AML-193 (cell line): ENCODE measurements at places on chromosomes 2 and 18.
A peak's percentile ranks its signal among the peaks of the same experiment; 100 is the strongest.

DNA sequence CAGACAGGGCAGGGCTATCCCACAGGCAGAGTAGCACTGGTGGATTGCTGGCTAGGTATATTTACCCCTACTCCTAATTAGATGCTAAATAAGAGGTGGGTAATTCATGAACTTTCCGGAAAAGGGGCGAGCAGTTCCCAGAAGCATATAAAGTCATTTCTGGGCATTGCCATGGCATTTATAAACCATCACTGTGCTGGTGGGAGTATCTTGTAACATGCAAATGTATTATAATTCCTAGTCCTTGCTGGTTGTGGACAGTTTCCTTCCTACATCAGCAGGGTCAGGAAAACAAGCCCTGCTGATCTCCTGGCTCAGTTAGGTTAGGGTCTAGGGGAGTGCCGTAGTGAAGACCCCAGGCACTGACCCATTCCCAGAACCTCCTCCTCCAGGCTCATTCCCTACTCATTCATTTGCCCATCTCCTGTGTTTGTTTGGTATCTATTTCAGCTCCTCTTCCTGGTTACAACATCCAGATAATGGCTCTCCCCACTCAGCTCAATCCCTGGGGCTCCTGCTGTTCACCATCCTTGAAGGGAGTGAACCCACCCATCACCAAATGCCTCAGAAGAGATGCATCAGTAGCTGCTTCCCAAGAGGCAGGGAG lies 282.7 kb downstream of the SRBD1 start:
- DNase-seq: no peak

DNA sequence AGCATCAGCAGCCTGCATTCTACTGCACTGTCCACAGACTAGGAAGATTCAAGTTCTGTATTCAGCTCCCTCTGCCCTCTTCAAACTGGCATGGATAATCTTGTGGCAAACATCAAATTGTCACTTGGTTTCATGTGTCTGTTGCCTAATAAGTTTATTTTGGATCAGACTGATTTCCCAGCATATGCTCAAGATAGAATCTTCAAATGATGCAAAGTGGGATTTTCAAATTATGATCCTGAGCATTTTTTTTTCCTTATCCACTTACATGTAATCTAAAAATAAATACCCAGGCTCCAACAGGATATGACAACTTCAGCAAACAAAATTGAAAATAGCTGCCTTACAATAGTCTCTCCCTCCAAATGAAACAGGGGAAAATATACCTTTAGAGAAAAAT lies 160.9 kb upstream of the VRK2 start:
- DNase-seq: no peak

GRCh38 chr2:20621366-20622295 lies 29.3 kb downstream of the HS1BP3 start:
- DNase-seq: no peak

DNA sequence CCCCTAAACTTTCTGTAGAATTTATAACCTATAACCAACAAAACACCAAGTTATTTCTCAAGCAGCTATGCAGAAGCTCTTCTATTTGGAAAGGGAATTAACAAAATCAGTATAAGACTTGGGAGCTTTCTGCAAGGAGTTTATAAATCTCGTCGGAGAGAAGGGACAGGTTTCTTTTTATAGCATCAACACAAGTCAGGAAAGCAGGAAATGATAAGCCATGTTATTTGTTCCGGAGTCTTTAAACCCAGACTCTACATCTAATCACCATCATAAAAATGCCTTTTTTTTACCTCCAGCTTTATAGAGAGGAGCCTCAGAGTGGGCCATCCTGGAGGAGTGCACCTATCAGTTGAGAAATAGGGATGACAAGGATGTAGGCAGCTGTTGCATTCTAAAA lies 137.1 kb downstream of the DPP10 start:
- no peak for DNase-seq

GRCh38 chr18:23887493-23887892 lies 127.1 kb upstream of the TTC39C start:
- DNase-seq: no peak

GRCh38 chr2:224780106-224780505 lies 63.9 kb upstream of the CCDC195 start:
- no peak for DNase-seq

GRCh38 chr2:45011121-45011520 lies 1.9 kb upstream of the SIX2 start:
- no peak for DNase-seq

GRCh38 chr18:56702946-56703345 lies 51.8 kb downstream of the WDR7 start:
- peak; percentile 54 for DNase-seq

DNA sequence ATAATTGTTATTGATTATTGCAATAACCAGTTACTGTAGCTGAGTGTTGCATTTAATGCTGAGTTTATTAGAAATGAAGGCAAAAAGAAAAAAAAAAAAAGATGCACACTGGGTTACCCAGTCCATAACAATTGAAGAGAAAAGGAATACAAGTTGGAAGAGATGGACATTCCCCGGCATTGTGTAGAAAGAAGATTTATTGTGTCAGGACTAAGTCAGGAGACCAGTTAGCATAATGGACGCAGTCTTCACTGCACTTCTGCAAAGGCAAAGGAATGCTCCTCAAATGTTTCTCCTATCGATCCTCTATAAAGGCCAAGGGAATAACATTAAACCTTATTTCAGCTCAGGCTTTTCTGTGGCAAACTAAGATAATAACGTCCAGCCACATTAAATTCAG lies 157.8 kb downstream of the INSIG2 start:
- DNase-seq: no peak

DNA sequence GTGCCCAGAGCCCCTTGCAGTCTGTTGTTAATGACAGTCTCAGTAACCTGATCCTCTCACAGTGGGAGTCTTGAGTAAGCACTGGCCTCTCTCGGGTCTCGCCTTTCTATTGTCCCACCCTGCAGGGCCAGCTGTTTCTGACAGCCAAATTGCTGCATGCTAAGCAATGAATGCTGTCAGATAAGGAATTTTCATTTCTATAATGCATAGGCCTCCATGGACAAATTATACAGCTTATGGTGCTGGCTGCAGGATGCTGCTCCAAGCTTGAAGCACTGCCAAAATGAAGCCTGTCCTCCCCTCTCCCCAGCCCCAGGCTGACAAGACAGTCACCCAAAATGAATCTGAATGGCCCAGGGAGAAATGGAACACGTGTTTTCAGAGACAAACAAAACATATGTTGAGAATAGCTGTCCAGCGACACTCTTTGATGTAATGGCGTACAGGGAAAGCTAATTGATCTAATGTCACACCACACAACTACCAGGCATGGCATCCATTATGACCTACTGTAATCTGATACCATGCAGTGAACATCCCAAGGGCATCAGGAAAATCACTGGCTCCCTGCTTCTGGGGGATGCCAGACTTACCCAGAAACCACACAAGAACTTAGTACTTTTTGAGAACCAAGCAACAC lies 36.8 kb downstream of the ACVR1 start:
- DNase-seq: no peak

GRCh38 chr2:7758073-7758759 lies 841.0 kb downstream of the RNF144A start:
- DNase-seq: no peak

- no peak for DNase-seq
These were observed 618 bp upstream of the LYPD1 start for GRCh38 chr2:132670496-132671150.

DNA sequence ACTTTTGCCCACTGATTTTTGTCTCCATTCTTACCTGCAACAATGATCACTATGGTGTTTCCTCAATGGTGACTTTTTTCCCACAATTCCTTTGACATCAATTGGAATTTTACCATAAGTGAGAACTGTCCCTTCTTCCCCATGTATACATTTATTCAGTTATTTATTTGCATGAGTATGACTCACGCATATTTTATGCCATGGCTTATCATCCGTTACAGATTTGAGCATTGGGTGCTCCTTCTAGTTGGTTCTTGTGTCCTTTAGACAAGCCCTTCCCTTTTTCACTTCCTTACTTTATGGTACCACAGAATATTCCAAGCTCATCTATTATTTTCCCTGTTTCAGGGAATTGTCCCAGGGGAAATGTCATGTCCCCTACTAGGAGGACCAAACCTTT lies 7.6 kb downstream of the COX5B start:
- DNase-seq: no peak

GRCh38 chr2:60109744-60110143 lies 443.7 kb downstream of the BCL11A start:
- no peak for DNase-seq

DNA sequence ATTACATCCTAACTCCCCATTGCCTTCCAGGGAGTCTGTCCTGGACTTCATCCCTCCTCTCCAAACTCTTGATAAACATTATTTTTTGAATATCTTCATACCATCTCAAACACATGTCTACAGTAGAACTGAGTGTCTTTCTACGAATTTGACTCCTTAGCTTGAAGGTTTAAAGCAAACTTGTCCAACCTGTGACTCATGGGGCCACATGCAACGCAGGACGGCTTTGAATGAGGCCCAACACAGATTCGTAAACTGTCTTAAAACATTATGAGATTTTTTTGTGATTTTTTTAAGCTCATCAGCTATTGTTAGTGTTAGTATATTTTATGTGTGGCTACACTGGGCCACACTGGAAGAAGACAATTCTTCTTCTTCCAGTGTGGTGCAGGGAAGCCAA lies 98.1 kb downstream of the PARD3B start:
- DNase-seq: no peak

- DNase-seq: no peak
These were observed 332.3 kb downstream of the CLIP4 start for GRCh38 chr2:29447513-29447912.

DNA sequence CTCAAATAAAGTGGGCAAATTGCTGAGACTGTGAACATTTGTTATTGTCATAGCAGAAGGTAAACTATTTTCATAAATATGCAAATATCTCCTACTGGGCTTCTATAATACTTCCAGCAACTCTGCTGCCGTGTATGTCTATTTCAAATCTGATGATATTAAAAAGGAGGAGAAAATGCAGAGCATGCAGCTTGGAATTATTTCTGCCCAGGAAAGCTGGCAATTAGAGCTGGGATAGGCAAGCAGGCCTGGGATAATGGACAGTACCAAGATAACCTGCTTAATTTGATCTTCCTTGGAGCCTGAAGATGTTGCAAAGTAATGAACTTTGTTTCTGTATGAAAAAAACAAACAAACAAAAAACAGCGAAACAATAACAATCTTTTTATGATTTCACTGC lies 72.8 kb downstream of the HNMT start:
- DNase-seq: no peak

GRCh38 chr2:225090746-225091145 lies 48.5 kb upstream of the DOCK10 start:
- DNase-seq: no peak

DNA sequence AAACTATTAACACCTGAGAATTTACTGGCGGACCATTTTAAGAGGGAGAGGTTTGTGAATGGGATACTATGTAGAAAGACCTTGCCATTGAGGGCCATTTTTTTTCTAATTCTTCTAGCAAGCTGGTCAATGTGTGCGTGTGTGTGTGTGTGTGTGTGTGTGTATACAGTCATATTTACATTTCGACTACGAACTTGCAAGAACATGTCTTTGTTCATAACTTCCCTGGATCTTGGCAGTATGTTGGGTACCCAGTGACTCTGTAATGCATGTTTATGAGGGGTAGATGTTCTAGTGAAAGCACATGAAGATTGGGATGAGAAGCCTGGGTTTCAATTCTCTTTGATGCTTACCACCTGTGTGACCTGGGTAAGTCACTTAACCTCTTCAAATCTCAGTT lies 133.6 kb downstream of the UBE2E3 start:
- no peak for DNase-seq

DNA sequence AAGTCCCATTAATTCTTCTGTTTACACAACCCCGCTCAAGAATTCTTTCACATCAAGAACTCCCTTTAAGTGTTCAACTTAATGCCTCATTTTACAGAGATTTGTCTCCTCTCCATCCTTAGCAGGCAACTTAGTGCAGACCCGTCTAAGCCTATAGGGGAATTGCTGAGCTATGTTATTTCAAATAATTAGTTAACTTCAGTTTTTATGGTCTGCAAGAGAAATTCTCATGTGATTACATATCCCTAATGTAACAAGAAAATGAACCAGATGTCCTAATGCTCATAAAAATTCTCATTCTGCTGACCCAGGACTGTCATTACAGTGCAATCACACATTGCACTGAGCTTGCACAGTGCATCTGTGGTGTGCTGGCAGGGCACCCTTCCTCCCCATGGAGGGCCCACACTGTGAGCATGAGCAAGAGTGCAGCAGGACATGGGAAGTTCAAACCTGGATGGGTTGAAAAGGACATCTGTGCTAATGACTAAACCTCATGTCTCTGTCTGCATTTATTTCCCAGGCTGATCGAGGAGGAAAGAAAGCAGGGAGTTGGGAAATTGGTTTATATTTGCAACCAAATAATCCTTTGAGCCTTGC lies 97.1 kb downstream of the COL5A2 start:
- DNase-seq: no peak

DNA sequence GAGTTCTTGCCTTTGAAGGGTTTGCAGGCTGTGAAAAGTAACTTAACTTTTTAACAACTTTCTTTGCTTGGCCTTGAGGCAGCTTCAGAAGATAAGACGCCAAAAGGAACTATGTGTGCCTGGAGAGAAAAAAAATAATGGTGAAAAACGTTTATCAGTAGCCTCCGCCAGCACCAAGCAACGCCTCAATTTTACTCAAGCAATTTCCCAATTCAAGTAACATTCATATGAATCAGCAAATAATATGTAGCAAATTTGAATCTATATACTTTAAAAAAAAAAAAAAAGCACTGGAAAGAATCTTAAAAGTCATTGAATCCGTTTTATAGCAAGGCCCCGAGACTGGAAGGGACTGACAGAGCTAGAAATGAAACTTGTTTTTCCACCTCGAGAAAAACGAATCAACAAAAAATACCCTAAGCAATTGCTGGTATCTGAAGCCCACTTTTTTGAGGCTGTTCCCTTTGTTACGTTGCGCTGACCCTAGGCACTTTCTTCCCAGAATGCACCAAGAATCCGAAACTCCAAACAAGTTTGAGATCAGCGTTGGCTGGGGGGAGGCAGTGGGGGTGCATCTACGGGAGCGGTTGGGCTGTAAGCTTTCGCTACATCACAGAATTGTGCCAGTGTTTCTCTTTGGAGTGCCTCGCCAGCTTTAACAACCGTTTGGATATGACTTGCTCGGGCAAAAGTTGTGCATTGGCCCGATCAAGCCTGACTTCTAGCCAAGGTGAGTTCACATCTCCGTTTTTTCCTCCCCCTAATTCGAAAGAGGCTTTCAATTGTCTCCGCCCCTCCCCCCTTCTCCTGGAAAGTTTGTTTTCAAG lies 2.7 kb upstream of the TGIF1 start:
- DNase-seq: peak; percentile 39

DNA sequence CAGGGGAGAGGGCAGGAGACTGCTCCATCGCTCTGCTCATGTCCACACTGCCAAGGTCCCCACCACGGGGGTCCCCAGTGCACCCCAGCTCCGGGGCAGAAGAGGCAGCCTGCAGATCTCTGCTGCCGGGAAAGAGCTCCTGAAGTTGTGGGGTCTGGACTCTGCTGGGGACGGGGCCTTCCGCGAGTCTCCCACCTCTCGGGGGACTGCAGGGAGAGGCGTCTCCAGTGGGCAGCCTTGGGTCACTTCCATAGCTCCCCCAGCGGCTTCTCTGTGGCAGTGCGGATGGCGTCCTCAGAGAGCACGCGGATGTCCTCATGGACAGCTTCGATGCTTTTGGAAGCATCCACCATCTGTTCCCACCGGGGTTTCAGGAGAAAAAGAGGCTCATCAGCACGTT lies 10.7 kb downstream of the DTYMK start:
- no peak for DNase-seq
